ENCODE measurements at places on chromosomes 6 and 20.

DNA sequence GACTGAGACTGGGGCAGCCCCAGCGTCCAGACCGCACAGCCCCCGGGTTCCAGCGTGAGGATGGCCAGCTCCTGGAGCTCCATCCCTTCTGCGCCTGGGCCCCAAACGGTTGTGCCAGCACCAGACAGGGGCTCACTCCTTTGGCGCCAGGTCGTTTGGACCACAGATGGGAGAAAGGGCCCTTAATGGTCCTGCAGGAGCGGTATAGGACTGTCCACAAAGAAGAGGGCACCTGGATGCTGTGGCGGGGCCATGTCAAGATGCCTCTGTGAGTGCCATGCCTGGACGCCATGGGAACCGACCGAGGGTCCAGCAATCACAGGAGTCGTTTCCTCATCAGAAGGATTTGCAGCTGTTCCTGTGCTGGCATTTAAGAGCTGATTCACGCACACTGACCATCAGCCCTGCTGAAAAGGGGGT lies 82.7 kb downstream of the DLL1 start:
- no peaks in the 10 kb centered on the region for H3K27me3 ChIP-seq
- no peak overlapping the region for H3K4me3 ChIP-seq
- no peak overlapping the region for H3K27ac ChIP-seq
- H3K36me3 ChIP-seq = no peaks in the 10 kb centered on the region

GRCh38 chr20:24704899-24705298 lies 235.5 kb downstream of the SYNDIG1 start:
- no peak overlapping the region for H3K4me3 ChIP-seq
- no peaks in the 10 kb centered on the region for H3K4me1 ChIP-seq
- DNase-seq = no peak
- no peak overlapping the region for H3K27ac ChIP-seq
- H3K36me3 ChIP-seq = no peaks in the 10 kb centered on the region

DNA sequence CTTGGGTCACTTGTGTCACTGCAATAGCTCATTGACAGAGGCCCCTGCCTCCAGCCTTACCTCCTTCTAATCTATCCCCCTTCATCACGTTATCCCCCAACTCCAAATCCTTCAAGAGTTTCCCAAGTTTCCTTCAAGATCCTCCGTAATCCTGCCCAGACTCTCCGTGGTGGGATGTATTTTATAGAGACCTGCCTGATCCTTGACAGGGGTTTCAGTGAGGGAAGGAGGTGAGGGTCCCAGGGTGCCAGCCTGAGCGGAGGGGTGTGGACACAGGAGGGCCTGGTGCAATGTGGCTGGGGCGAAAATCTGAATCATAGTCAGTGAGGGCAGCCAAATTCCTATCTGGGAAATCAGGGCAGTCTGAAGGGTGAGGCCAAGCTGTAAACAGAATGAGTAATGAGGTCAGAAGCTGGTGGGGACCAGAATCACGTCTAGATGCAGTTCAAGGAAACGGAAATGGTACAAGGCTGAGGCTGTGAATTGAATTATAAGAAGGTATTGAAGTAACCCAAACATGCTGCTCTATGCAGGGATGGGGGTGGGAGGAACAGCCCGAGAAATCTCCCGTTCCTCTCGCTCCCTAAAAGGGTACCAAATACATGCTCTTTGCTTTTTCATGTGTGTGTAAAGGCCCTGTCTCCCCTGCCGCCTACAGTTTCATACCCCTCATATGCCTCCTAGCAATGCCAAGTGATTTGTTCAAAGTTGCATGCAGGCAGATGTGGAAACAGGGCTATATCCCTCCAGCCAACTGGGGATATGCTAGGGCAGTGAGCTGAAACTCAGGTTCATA lies 35.4 kb upstream of the PIM1 start:
- H3K4me3 ChIP-seq = peak overlapping the region; percentile 16
- H3K27me3 ChIP-seq = no peaks in the 10 kb centered on the region
- H3K36me3 ChIP-seq = no peaks in the 10 kb centered on the region

GRCh38 chr20:24829649-24830370 lies 119.3 kb upstream of the CST7 start:
- DNase-seq = no peak
- H3K4me1 ChIP-seq = no peaks in the 10 kb centered on the region
- no peaks in the 10 kb centered on the region for H3K27me3 ChIP-seq
- H3K4me3 ChIP-seq = no peak overlapping the region
- no peaks in the 10 kb centered on the region for H3K36me3 ChIP-seq
- H3K27ac ChIP-seq = no peak overlapping the region

DNA sequence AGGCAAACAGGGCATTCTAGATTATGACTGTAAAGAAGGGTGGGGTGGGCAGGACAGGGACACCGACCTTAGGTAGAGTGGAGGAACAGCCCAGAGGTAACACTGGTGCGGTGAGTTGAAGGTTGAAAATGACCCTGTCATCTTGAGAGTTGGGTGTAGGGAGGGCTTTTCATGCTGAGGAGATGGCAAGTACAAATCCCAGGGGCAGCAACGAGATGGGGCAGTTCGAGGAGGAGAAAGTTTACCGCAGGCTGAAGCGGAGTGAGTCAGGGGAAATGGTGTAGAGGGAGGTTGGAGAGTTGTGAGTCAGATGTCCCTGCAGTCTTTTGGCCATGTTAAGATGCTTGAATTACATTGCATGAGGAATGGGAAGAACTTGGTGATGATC lies 101.1 kb downstream of the HIVEP1 start:
- H3K27ac ChIP-seq = peak overlapping the region; percentile 62
- no peaks in the 10 kb centered on the region for H3K27me3 ChIP-seq
- H3K4me3 ChIP-seq = no peak overlapping the region

Data from activated CD4-positive, alpha-beta T cell treated with anti-CD3 and anti-CD28 coated beads, Interleukin-2, amount 10 ng/mL, durations not matched to agents 7 days and 5 days (primary cell).